Activated T-cell treated with anti-CD3 and anti-CD28 coated beads for 4 hours (primary cell): ENCODE measurements at places on chromosomes 7 and 10.

- no peak for DNase-seq
Measured at GRCh38 chr10:51861731-51862130, 162.3 kb upstream of the CSTF2T start.

- DNase-seq: no peak
Measured at GRCh38 chr7:95545007-95545615, 51.2 kb downstream of the PDK4 start.

GRCh38 chr10:34647160-34647559 lies 167.9 kb downstream of the PARD3 start:
- no peak for DNase-seq

- no peak for DNase-seq
Measured at GRCh38 chr7:137591421-137591837, 247.9 kb upstream of the PTN start.

GRCh38 chr7:108492742-108493141 lies 33.2 kb downstream of the PNPLA8 start:
- no peak for DNase-seq

- no peak for DNase-seq
Measured at GRCh38 chr10:5447611-5448071, 35.3 kb downstream of the NET1 start.

DNA sequence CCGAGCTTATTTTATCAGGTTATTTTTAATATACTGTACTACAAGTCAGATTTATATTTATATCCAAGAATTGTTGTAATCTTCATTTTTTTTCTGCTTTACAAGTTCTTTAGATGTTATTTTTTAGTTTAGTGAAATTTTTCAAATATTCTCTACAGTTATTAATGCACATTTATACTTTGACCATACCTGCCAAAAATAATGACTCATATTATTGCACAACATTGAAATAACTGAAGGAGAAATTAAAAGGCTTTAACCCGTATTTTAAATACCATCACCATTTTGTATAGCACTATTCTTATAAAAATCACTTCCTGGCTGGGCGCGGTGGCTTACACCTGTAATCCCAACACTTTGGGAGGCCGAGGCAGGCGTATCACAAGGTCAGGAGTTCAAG lies 278.5 kb downstream of the BICC1 start:
- no peak for DNase-seq

DNA sequence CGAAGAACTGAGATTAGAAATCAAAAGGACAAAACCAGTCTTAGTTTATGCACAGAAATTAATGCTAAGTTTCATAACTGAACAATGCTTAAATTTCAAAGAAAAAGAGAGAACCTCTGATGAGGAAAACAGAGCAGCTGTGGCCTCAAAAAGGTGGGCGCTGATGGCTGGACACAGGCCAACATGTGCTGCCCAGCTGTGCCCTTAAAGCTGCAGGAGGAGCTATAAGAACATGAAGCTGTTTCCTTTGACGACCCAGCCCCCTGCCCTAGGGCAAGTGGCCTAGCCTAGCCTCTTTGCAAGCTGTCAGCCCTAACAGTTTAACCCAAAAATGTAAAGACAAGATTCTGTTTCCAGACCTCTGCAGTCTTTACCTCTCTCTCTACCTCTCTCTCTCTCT lies 107.7 kb downstream of the GRID1 start:
- no peak for DNase-seq

GRCh38 chr10:92750791-92751533 lies 61.2 kb downstream of the HHEX start:
- DNase-seq: no peak

DNA sequence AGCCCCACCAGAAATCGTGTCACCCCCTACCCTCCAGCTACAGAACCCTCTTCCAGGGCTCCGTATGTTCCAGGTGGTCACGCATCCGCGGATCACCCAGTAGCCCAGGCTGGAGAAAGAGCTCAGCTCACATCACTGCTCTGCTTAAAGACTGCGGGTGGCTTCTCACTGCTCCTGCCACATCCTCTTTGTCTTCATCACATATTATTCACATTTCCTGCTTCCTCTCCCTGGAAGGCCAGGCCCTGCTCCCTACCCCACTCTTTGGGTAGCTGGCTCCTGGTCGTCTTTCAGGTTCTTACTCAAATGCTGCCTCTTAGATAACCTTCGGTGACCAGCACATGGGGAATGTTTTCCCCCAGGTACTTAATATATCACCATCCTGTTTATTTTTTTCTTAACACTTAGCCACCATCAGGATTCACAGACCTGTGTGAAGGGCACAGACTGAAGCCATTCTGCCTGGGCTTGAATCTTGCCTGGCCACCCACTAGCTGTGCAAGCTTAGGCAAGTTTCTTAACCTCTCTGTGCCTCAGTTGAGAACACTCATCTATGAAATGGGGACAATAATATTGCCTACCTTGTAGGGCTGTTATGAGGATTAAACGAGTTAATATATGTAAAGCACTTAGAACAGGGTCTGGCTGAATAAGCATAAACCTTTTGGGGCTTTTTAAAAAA lies 307.8 kb downstream of the PRPF18 start:
- no peak for DNase-seq

DNA sequence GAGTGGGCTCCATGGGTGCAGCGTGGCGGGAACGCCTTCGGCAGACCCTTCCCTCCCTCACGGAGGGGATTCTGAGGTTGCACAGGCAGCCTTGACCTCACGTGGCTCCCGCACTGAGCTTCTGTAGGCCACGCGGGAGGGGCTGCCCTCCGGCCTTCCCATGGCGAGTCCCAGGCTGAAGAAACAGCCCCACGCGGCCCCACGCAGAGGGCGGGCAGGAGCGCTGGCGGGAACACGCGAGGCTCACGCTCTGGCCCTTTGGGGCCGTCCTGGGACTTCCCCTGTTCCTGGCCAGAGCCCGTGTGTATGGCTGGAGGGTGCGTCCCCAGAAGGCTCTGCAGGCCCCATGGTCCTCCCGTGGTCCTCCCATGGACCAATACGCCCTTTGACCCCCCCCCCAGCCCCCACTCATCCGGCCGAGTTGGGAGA lies 21.7 kb upstream of the NKX6-2 start:
- DNase-seq: no peak

- DNase-seq: no peak
Measured at GRCh38 chr7:54839575-54840213, 80.7 kb upstream of the SEC61G start.
